ENCODE measurements at places on chromosomes 3 and 15. TPM values are rescaled to one million over a fixed set of nuclear protein-coding genes. Genes with fewer than 3 reads are reported as not detected.

- DNase-seq, result peak; percentile 18
Observed at GRCh38 chr3:106247902-106248684, 379.3 kb upstream of the CBLB start.

- DNase-seq, result no peak
Observed at GRCh38 chr3:162978136-162978535, 1481.5 kb downstream of the OTOL1 start.

Gene RTP3
- total RNA-seq, result not detected

Gene CPNE9
- total RNA-seq, result not detected

Gene CRYGS
- 1.5 TPM for total RNA-seq

Gene TMEM40
- not detected for total RNA-seq

Gene HRH1
- total RNA-seq, result 0.10 TPM

Gene ACOX2
- total RNA-seq, result not detected

Gene CSPG5
- 0.17 TPM for total RNA-seq

Gene PLA2G4E
- not detected for total RNA-seq

Gene TNFAIP8L3
- total RNA-seq, result not detected

Gene ROPN1B
- total RNA-seq, result not detected

All from activated naive CD4-positive, alpha-beta T cell treated with anti-CD3 and anti-CD28 coated beads for 36 hours (primary cell).